SK-N-SH (cell line): ENCODE measurements at places on chromosomes 5 and 9. TPM values are rescaled to one million over a fixed set of nuclear protein-coding genes. Genes with fewer than 3 reads are reported as not detected.

GRCh38 chr5:173265433-173265832 lies 30.4 kb upstream of the NKX2-5 start:
- DNase-seq = no peak

DNA sequence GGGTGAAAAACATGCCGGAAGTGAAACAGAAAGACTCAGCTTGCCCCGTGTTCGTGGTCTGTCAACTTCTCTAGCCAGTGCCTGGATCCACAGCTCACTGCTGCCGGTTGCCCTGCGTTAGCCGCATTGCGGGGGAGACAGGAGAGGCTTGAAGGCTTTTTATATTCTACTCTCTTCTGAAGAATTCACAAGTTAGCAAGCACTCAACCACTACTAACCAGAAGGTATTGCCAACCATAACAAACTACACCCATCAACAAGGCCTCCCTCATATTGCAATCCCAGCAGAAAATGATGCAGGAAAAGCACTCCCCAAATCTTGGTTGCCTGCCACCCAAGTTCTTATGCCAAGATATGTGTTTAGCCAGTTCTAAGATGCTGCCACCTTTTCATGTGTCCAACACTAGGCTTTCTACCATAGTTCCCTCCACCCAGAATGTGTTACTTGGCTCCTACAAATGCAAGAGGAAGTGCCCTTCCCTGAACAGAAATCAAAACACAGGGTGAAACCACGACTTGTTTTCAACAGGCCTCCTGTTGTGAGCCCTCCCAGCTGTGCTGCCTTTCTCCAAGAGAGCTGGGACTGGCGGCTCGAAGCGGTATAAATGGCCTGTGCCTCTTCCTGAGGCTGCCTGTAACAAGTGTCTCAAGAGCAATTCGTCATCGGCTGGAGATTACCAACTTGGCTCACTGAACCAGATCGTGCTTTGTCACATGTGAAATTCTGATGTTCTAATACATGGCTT lies 129.0 kb downstream of the SNX18 start:
- DNase-seq = no peak

GRCh38 chr5:66989286-66989685 lies 207.3 kb downstream of the CD180 start:
- no peak for DNase-seq

- DNase-seq = peak; percentile 13
Observed at GRCh38 chr9:137953683-137954438, 76.3 kb downstream of the CACNA1B start.

SPATA31E1 gene
- not detected in 2 replicates for polyA plus RNA-seq

ADAMTS12 gene
- polyA plus RNA-seq = 2.5 and 4.1 TPM in 2 replicates

GRCh38 chr5:61346511-61346910 lies 14.5 kb downstream of the ZSWIM6 start:
- no peak for DNase-seq

FBN2 gene
- 2.2 and 5.0 TPM in 2 replicates for polyA plus RNA-seq

GLIPR2 gene
- polyA plus RNA-seq = 38.3 and 40.1 TPM in 2 replicates

DNA sequence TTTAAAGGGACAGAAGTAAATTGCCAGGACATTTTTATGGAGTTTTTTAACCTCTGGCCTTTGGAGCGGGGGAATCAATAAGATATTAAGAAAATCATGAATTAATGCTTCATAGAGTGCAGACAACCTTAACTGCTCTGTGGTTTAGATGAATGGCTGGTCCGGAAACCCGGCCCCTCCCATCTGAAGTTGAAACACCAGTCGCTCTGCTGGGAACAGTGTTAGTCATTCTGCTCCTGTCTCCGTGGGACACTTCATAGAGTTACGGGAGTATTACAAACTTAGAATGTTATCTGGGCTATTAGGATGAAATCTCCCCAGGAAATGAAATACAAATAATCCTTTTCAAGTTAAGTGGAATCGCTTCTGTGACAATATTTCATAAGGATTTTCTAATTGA lies 110.1 kb upstream of the IRX2 start:
- no peak for DNase-seq

SELENOP gene
- polyA plus RNA-seq = 0.06 and 0.08 TPM in 2 replicates

PRLR gene
- 0.13 and 0.34 TPM in 2 replicates for polyA plus RNA-seq

PRR16 gene
- 26.7 and 35.9 TPM in 2 replicates for polyA plus RNA-seq

DNA sequence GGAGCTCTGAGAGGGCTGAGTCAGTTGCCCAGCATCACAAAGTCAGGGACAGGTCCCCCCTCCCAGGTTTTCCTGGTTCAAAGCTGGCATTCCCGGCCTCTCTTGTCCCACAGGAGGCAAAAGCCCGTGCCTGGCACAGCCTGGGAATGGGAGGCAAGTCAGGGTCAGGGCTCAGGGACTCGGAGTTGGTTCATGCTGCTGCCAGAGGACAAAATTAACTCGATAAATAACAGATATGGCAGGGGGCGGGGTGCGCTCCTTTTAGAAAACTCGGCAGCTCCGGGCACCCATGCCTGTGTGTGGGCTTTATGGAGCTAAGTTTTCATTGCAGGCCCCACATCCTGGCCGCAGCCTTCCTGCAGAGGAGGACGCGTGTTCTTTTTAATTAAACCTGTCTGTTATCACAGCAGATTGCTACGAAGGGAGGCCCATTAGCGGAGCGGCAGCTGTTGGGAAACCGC lies 62.8 kb upstream of the LMX1B start:
- peak; percentile 70 for DNase-seq

DNA sequence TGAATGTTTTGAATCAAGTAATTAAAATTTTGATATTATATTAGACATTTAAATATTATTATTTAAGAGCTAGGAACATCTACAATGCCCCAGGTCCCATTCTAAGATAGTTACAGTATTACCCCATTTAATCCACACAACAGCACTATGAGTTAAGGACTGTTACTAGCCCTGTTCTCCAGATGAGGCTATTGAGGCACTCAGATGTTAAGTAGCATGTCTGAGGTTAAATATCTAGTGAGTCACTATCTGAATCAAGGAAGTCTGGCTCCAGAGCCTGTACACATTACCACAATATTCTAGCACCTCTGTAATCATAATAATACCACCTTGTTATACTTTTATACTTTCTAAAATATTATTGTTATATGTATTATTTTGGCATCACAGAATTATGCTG lies 304.6 kb downstream of the PDE4D start:
- no peak for DNase-seq

- DNase-seq = no peak
Observed at GRCh38 chr5:104267320-104268015, 704.9 kb upstream of the NUDT12 start.

PCAT7 gene
- polyA plus RNA-seq = 0.03 TPM in 1 of 2 replicates, not detected in the other

SPINK4 gene
- polyA plus RNA-seq = not detected in 2 replicates

GRCh38 chr9:110351009-110351467 lies 13.4 kb upstream of the TXNDC8 start:
- no peak for DNase-seq

MOB3B gene
- 0.90 and 1.2 TPM in 2 replicates for polyA plus RNA-seq

RHOBTB3 gene
- polyA plus RNA-seq = 59.3 and 73.6 TPM in 2 replicates

GRCh38 chr9:99753436-99753835 lies 68.2 kb upstream of the NR4A3 start:
- DNase-seq = no peak

- no peak for DNase-seq
Observed at GRCh38 chr5:90131383-90132133, 278.0 kb downstream of the CETN3 start.

SMIM33 gene
- polyA plus RNA-seq = not detected in 2 replicates

GRCh38 chr5:92544596-92544995 lies 1036.4 kb downstream of the NR2F1-AS1 start:
- DNase-seq = no peak

DNA sequence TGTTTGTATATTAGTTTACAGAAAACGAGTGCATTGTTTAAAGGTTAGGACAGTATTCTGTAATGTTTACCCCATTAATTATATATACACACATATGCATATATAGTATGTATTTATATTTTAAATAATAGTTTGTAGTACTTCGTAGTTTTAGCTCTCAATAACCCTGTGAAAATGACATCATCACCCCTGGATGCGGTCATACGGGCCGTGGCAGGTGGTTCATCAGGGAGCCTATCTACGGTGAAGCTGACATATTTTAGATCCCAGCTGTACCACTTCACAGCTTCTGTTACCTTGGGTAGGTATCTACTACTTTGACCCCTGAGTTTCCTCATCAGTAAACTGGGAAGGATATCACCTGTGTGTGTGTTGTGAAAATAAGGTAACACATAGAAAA lies 87.1 kb downstream of the NR3C1 start:
- DNase-seq = no peak

DNA sequence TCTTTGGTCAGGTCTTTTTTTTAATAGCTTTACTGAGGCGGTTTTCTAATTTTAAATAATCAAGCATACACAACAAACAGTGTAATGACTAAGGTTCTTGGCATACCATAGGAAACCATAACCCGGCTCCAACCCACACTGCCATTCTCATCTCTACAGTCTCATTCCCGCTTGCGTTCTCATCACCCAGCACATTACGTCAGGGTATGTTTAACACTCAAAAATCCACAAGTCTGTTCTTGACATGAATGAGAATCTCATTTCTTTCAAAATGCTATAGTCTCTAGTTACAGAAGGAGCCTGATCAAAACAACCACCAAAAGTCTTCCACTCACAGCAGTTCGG lies 505 bp downstream of the C5orf34 start:
- peak; percentile 51 for DNase-seq

DNA sequence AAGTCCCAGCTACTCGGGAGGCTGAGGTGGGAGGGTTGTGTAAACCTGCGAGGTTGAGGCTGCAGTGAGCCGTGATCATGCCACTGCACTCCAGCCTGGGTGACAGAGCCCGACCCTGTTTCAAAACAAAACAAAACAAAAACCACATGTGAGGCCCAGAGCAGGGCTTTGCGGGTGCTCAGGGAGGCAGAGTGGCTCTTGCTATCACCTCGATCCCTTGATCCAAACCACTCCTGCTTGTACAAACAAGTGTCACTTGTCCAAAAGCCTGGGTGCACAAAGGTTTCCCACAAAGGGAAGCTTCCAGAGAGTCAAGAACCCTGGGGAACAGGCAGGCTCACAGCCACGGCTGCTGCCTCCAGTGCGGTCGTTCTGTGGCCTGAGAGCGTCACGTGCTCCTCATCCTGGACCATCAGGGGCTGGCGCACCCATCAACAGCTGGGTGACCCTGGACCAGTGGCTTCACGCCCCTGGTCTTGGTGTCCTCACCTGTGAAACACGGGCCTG lies 162.7 kb downstream of the C9orf50 start:
- DNase-seq = no peak

SLC4A9 gene
- polyA plus RNA-seq = 0.02 TPM in 1 of 2 replicates, not detected in the other

SLC36A2 gene
- not detected in 2 replicates for polyA plus RNA-seq
